Dermis microvascular lymphatic vessel endothelial cell (primary cell): ENCODE measurements at places on chromosomes 16 and 17. TPM values are rescaled to one million over a fixed set of nuclear protein-coding genes. Genes with fewer than 3 reads are reported as not detected.

NGFR gene
- total RNA-seq, result under 0.01 TPM in 1 of 2 replicates, not detected in the other

C1QTNF1 gene
- 8.3 and 10.7 TPM in 2 replicates for total RNA-seq

GPT2 gene
- 5.1 and 5.3 TPM in 2 replicates for total RNA-seq

MYO15B gene
- 5.3 and 12.3 TPM in 2 replicates for total RNA-seq

RHBDF2 gene
- 11.7 and 17.3 TPM in 2 replicates for total RNA-seq

NUPR1 gene
- total RNA-seq, result 1.4 and 9.0 TPM in 2 replicates

AANAT gene
- not detected in 2 replicates for total RNA-seq

TVP23A gene
- total RNA-seq, result not detected in 2 replicates

ARL5C gene
- not detected in 2 replicates for total RNA-seq

TBC1D3H gene
- not detected in 2 replicates for total RNA-seq

ITGB4 gene
- 16.9 and 37.6 TPM in 2 replicates for total RNA-seq

TEN1 gene
- total RNA-seq, result 20.7 and 31.5 TPM in 2 replicates

ABCC3 gene
- 0.13 and 0.90 TPM in 2 replicates for total RNA-seq

KRTAP4-9 gene
- total RNA-seq, result not detected in 2 replicates

RAB37 gene
- total RNA-seq, result 0.13 TPM in 2 replicates

UTS2R gene
- total RNA-seq, result not detected in 2 replicates
